H7 (cell line): ENCODE measurements at places on chromosomes 3 and 15.
A peak's percentile ranks its signal among the peaks of the same experiment; 100 is the strongest.

DNA sequence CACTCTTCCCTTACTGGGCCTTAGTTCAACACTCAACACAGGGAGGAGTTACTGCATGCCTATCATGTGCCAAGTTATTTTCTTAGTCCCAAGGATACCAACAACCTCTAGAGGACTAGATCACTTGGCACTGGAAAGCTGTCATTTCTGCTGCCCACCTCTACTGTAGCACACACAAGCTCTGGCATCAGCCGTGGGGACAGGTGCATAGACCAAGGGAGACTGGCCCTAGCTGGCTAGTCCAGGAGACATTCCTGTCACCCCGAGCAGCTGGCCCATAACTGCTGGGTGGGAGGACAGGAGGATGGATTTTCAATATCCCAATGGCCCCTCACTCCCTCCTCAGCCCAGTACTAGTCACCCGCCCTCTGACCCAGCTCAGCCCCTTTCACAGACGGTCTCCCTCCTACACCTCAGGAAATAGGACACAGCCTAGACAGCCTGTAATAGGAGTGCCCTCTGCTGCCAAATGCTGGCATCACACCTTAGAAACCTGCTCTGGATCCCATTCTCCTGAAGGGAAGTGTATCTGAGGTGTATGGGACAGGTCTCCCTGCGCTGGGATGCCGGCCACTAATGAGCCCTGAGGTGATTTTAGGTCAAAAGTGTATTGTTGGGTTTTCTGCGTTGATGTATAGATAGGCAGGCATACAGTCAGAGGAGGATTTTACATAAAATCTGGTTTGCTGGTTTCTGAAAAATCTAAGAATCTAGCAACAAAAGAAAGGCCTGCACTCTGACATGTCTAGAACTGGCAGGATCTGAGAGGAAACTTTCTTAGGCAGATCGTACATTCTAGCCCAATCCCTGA lies 3.4 kb upstream of the DZIP1L start:
- DNase-seq, result peak; percentile 79

- no peak for DNase-seq
Measured at GRCh38 chr15:76393614-76394013, 57.0 kb downstream of the ISL2 start.

GRCh38 chr3:31908391-31909097 lies 72.5 kb downstream of the OSBPL10 start:
- DNase-seq, result no peak

- DNase-seq, result no peak
Measured at GRCh38 chr3:181134873-181135272, 145.3 kb upstream of the DNAJC19 start.

DNA sequence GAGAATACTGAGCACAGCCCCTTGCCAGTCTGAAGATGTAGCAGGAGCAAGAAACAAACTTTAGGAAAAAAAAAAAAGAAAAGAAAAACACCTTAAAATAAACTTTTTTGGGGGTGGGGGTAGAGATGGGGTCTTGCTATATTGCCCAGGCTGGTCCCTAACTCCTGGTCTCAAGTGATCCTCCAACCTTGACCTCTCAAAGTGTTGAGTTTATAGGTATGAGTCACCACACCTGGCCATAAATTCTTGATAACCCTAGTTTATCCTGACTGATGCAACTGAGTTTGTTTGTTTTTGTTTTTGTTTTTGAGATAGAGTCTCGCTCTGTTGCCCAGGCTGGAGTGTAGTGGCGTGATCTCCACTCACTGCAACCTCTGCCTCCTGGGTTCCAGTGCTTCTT lies 28.4 kb downstream of the GXYLT2 start:
- no peak for DNase-seq

GRCh38 chr3:108208831-108209230 lies 13.4 kb downstream of the IFT57 start:
- DNase-seq, result no peak

DNA sequence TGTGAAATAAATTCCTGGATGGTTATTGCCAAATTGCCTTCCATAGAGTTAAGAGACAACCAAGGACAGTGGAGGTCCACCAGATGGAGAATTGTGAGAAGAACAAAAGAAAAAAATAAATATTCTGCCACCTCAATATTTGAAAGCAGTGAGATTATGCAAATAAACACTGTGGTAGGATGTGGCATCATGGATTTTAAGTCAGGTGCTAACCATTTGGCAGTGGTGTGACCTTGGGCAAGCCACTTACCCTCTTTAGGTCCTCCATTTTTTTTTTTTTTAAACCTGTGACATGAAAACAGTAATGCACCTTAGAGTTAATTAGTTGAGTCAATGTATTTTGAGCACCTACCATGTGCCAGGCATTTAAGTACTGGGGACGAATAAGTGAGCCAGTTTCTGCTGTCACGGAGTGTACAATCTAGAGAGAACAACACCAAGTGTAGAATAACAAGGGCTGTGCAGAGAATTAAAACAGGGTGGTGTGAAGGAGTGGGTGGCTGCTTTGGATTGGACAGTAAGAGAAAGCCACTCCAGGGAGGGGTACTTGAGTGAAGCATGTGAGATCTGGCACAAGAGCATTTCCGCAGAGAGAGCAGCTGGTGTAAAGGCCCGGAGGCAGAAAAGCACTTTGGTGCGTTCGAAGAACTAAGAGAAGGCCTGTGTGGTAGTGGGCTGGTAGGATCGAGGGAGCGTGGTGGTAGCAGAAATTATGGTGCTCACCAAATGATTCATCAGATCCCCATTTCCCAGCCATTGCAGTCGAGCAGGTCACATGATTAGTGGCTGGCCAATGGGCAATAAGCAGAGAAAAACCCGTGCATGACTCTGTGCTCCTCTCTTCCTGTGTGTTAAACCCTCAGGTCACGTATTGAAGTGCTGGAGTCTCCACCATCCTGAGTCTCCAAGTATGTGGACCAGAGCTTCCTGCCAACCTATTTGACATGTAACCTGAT lies 39.2 kb downstream of the CCK start:
- DNase-seq, result no peak

GRCh38 chr15:70589221-70589620 lies 174.1 kb downstream of the UACA start:
- DNase-seq, result peak; percentile 4

- DNase-seq, result peak; percentile 76
Measured at GRCh38 chr15:71752604-71753289, 57.6 kb upstream of the NR2E3 start.

GRCh38 chr15:61115241-61115640 lies 113.9 kb downstream of the RORA start:
- DNase-seq, result no peak

GRCh38 chr3:59056706-59057105 lies 6.9 kb upstream of the CFAP20DC start:
- no peak for DNase-seq

GRCh38 chr15:52287114-52287513 lies 8.5 kb downstream of the MYO5C start:
- DNase-seq, result no peak
